ENCODE measurements at places on chromosomes 12 and 14.

- no peak for DNase-seq
Measured at GRCh38 chr12:105067511-105068031, 16.7 kb downstream of the ALDH1L2 start.

DNA sequence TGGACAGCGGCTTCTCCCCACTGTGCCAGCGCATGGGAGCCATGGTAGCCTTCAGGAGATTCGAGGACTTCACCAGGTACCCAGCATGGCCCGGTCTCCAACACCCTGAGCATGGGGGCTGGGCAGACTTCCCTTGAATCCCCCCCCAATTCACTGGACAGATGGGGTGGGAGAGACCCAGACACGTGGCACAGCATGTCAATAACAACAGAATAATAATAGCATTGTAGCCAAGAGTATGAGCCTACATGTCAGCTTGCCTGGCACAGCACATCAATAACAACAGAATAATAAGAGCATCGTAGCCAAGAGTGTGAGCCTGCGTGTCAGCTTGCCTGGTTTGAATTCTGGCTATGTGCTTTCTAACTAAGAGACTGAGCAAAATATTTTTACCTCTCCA, 76.4 kb downstream of the FOXN4 start:
- no peak for DNase-seq

- DNase-seq: no peak
Measured at GRCh38 chr14:21267431-21267845, 1.8 kb downstream of the HNRNPC start.

- DNase-seq: no peak
Measured at GRCh38 chr12:802242-803120, 50.1 kb downstream of the WNK1 start.

- no peak for DNase-seq
Measured at GRCh38 chr12:92602930-92603623, 99.7 kb upstream of the PLEKHG7 start.

Data from SHP77 treated with DMSO at 0.1 percent for 48 hours (cell line).